Brain pericyte (primary cell): ENCODE measurements at places on chromosomes 6 and 20.

DNA sequence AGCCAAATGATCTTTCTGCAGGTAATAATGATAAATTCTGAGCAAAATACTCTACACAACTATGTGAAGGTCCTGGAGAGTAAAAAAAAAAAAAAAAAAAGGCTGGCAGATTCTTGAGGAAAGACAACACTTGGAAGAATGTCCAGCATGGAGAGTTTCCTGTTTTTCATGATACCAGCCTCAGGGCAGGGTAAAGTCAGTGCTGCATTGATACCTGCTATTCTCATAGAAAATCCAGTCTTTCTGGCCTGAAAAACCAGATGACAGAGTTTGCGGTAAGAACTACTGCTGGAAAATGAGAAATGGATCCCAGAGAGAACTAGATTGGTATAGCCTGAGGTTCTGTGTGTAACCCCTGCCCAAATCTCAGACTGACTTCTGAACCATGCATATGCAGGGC is 89.1 kb downstream of the AFG1L start:
- no peak for DNase-seq

GRCh38 chr6:9420316-9421015 is 985.1 kb upstream of the SLC35B3 start:
- DNase-seq, result no peak

DNA sequence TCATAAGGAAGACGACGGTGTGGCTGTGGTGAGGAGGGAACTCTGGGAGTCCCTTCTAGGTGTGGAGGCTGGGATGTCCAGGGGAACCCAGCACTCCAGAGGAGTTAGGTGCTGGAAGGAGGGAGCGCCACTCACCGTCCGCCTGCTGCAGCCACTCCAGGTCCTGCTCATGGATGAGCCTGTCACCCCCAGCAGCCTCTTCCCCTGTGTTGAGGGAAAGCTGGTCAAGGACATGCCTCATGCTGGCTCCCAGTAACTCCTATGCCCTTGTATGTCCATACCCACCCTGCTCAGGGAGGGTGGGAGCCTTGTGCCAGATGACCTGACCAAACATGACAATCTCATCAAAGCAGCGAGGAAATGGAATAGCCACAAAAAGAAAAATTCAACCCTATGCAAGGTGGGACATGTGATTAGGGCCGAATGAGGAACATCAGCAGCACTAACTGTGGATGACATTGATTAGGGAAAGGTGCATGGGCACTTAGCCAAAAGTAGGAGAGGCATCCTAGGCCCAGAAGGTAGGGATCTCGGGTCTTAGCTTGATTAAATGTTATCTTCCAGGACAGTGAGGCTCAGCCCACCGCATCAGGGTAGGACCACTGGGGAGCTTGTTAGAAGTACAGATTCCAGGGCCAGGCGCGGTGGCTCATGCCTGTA is 3.0 kb downstream of the DNPH1 start:
- no peak for DNase-seq

GRCh38 chr6:125868678-125869395 is 78.1 kb downstream of the NCOA7 start:
- no peak for DNase-seq

DNA sequence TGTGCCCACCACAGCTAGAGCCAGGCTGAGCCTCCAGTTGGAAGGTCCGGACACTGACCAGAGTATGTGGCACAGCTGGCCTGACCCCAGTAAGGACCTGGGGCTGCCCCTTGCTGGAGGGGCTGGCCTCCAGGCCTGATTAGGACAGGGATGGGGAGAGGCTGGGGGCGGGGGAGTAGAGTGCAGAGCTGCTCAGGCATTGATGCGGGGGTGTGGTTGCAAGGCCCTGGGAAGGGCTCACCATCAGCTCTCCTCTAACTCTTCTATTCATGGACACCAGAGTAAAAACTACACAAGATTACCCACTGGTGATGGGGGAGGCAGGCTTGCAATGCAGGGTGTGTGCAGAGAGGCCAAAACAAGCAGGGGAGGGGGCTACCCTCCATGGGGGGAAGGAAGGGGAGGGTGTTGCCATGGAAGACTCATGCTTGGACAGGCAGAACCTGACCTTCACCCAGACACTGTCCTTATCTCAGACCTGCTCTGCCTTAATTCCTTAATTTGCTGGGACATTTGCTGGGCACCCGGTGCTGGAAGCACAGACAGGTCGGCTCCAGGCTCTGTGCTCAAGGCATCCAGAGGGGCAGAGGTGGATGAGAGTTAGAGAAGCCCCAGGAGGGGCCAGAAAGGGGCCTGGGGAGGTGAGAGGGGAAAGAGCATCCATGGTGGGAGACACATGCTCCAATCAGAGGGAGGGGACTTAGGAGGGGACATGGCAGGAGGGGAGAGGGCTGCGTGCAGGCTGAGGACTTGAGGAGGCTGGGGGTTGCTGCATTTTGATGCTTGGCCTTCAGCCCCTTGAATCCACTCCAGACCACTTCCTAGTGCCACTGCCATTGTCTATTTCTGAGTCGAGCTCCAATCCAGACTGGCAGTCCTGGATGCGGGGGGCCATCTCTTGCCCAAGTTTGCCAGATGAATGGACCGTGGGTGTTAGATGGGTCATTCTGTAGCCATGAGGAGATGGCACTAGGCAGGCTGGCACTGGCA is 7.6 kb upstream of the EMILIN3 start:
- DNase-seq, result no peak

- no peak for DNase-seq
Measured at GRCh38 chr20:10398834-10399369, 35.1 kb downstream of the MKKS start.

DNA sequence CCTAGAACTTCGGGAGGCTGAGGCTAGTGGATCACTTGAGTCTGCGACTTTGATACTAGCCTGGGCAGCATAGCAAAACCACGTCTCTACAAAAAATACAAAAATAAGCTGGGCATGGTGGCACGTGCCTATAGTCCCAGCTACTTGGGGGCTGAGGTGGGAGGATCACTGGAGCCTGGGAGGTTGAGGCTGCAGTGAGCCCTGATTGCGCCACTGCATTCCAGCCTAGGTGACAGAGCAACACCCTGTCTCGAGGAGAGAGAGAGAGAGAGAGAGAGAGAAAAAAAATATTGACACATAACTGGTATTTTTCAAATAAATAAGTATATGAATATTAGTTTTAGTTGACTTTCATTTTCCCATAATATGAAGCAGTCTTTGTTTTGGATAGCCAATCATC is 222.2 kb downstream of the BTBD9 start:
- DNase-seq, result no peak
